ENCODE measurements at places on chromosomes 2 and 18. TPM values are rescaled to one million over a fixed set of nuclear protein-coding genes. Genes with fewer than 3 reads are reported as not detected.
A peak's percentile ranks its signal among the peaks of the same experiment; 100 is the strongest.

DNA sequence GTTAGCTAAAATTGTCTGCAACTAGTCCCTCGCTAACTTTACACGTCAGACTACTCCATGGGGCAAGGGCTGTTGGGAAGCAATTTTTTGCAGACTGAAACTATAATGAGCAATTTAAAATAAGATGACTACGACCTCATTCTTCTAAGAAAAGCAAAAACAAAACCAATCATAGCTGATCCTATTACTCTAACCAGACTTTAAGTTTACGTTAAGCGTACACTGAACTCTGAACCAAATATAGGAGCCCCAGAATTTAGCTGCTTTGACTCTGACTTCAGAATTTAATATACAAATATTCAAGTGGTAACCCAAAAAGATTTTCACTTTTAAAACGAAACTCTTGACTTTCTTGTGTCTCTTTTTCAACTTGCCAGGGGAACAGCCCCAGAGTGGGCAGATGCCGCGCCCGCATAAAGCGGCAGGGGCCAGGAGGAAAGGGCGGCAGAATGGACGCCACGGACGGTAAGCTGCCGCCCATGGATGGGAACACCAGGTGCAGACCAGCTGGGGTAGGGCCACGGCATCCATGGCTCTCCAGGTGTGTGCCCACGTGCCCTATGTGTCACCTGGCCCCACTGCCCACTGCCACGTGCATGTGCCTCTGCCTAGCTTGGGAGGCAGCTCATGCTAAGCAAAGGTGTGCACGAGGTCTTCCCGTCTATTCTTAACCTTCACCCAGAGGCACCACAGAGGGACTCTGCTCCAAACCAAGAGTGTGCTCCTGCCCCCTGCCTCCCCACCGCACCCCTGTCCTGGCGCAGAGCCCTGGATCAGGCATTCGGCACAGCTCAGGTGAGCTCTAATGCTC lies 217.6 kb downstream of the HDAC4 start:
- DNase-seq: no peak
- no peak overlapping the region for H3K4me3 ChIP-seq
- H3K36me3 ChIP-seq: peaks cover 30% of the 10 kb centered on the region
- H3K4me1 ChIP-seq: peaks cover 12% of the 10 kb centered on the region

GRCh38 chr2:165609672-165610071 lies 140.2 kb downstream of the CSRNP3 start:
- no peaks in the 10 kb centered on the region for H3K4me1 ChIP-seq
- H3K27ac ChIP-seq: no peak overlapping the region
- H3K36me3 ChIP-seq: no peaks in the 10 kb centered on the region
- no peak for DNase-seq

DNA sequence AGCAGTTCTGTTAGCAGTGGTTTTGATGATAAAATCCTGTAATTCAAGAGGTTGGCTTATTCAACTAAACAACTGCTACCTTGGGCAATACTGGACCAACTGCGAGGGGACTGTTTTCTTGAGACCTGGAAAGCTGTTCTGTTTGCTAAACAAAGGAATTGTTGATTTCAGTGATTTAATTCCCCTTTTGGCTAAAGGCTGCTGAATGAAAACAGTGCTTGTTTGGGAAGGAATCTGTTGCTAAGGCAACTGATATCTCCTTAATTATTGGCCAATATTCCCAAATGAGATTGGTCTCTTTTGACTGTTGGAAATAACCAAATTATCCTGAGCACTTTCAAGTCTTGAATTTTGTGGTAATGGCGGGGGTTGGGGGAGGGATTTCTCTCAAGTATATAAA lies 136.8 kb downstream of the CAMKMT start:
- no peaks in the 10 kb centered on the region for H3K36me3 ChIP-seq
- H3K27ac ChIP-seq: no peak overlapping the region
- DNase-seq: no peak
- H3K4me1 ChIP-seq: no peaks in the 10 kb centered on the region

- no peaks in the 10 kb centered on the region for H3K36me3 ChIP-seq
- H3K27ac ChIP-seq: no peak overlapping the region
- no peaks in the 10 kb centered on the region for H3K27me3 ChIP-seq
Observed at GRCh38 chr2:101998896-101999789, 7.4 kb downstream of the IL1R2 start.

GRCh38 chr2:43751476-43751990 lies 22.3 kb upstream of the DYNC2LI1 start:
- H3K27me3 ChIP-seq: no peaks in the 10 kb centered on the region
- no peak overlapping the region for H3K27ac ChIP-seq
- no peak overlapping the region for H3K4me3 ChIP-seq
- DNase-seq: no peak
- no peaks in the 10 kb centered on the region for H3K36me3 ChIP-seq
- H3K4me1 ChIP-seq: no peaks in the 10 kb centered on the region

GRCh38 chr2:208311954-208312353 lies 45.9 kb downstream of the PIKFYVE start:
- peaks cover 5% of the 10 kb centered on the region for H3K36me3 ChIP-seq
- no peaks in the 10 kb centered on the region for H3K4me1 ChIP-seq
- DNase-seq: no peak
- no peak overlapping the region for H3K27ac ChIP-seq

DNA sequence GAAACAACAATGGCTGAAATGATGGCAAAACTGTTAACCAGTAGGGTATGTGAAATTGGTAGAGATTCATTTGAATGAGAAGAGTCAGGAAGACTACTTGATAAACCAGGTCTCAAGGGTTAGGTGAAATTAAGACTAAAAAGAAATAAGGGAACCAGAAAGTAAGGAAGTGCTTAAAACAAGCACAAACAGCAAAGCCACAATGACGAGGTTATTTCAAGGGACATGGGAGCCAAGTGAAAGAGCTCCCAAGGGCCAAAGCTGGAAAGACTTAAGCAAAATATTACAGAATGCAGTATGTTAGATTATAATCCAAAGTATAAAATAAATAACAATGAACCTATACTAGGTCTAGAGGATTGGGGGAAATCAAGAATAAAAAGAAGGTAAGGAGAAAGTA lies 19.3 kb upstream of the CD302 start:
- H3K27me3 ChIP-seq: no peaks in the 10 kb centered on the region
- no peaks in the 10 kb centered on the region for H3K36me3 ChIP-seq
- H3K4me1 ChIP-seq: no peaks in the 10 kb centered on the region
- DNase-seq: no peak

GRCh38 chr18:26022585-26022984 lies 67.8 kb downstream of the SS18 start:
- no peak overlapping the region for H3K4me3 ChIP-seq
- H3K36me3 ChIP-seq: peaks cover 89% of the 10 kb centered on the region
- no peaks in the 10 kb centered on the region for H3K4me1 ChIP-seq
- no peak overlapping the region for H3K27ac ChIP-seq
- H3K27me3 ChIP-seq: no peaks in the 10 kb centered on the region

GRCh38 chr2:154704991-154705390 lies 6.5 kb downstream of the KCNJ3 start:
- no peak overlapping the region for H3K27ac ChIP-seq
- no peaks in the 10 kb centered on the region for H3K4me1 ChIP-seq
- no peaks in the 10 kb centered on the region for H3K27me3 ChIP-seq
- no peak for DNase-seq
- H3K36me3 ChIP-seq: no peaks in the 10 kb centered on the region
- no peak overlapping the region for H3K4me3 ChIP-seq

DNA sequence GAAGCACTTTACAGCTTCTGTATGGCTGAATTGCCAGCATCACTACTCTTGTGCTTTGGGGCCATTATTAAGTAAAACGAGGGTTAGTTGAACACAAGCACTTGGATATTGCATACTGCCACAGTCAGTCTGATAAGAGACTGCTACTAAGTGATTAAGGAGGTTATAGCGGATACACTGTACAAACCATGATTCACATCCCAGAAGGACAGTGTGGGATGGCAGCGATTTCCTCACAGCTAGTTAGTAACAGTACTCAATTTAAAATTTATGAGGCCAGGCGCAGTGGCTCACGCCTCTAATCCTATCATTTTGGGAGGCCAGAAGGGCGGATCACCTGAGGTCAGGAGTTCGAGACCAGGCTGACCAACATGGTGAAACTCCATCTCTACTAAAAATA lies 2.6 kb upstream of the BMPR2 start:
- H3K36me3 ChIP-seq: no peaks in the 10 kb centered on the region
- DNase-seq: no peak
- H3K27me3 ChIP-seq: no peaks in the 10 kb centered on the region
- H3K4me1 ChIP-seq: no peaks in the 10 kb centered on the region
- H3K27ac ChIP-seq: no peak overlapping the region

GRCh38 chr18:11947214-11948191 lies 33.8 kb upstream of the IMPA2 start:
- H3K27ac ChIP-seq: peak overlapping the region; percentile 96
- H3K27me3 ChIP-seq: no peaks in the 10 kb centered on the region
- H3K4me1 ChIP-seq: peaks cover 10% of the 10 kb centered on the region
- H3K36me3 ChIP-seq: no peaks in the 10 kb centered on the region
- H3K4me3 ChIP-seq: peak overlapping the region; percentile 65

DNA sequence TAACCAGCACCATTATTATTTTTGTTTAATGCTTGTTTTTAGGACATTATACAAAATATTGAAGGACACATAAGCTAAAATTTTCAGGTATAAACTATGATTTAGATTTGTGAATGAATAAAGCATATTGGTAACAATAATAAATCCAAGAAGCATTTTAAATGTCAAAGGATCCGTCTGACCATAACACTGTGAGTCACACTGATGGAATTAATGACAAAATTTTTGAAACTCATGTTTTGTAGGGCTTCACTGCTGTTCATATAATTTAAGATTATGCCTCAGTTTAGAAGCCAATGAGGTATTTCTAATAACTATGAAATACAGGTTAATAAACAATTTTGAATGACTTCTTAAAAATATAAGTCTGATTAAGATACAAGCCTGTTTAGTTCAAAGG lies 124.6 kb downstream of the TMEFF2 start:
- H3K4me1 ChIP-seq: no peaks in the 10 kb centered on the region
- no peaks in the 10 kb centered on the region for H3K36me3 ChIP-seq
- H3K27ac ChIP-seq: no peak overlapping the region
- no peak overlapping the region for H3K4me3 ChIP-seq
- H3K27me3 ChIP-seq: no peaks in the 10 kb centered on the region
- no peak for DNase-seq

The RGPD4 gene
- not detected for total RNA-seq

The RAB27B gene
- 0.13 TPM for total RNA-seq

The MFSD2B gene
- not detected for total RNA-seq

Measured in heart left ventricle (tissue), 16 donors.